T-cell (primary cell): ENCODE measurements at places on chromosomes 6 and 20.

GRCh38 chr6:169163411-169163901 is 90.2 kb downstream of the THBS2 start:
- DNase-seq = no peak

DNA sequence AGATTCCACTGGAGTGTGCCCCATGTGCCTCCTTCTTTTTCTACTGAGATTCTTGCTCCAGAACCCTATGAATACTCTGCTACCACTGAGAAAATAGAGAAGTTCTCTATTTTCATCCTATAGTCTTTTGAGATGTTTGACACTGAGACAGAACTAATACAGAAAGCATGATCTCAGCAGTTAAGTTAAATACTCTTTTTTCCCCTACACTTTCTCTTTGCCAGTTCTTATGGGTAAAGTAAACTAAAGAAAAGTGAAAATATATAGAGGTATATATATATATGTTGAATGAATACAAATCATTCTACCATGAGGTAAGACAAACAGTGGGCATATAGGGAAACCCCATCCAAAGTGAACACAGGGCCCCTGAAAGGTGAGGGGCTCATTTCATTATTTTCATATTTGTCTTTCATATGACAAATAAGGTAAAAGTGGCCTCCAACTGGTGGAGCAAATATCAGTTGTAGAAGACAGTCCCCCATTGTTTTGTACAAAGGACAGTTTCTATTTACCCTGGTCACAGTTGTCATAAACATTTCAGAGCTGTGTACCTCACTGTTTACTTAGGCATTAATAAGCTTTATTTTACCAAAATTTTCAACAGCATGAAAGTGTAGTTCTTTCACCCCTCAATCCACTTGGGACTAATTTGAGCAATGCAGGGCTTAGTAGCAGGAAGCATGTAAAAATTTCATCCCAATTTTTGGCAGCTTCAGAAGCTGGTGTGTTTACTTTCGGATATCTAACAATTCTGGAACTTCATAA is 188.3 kb upstream of the MARCKS start:
- DNase-seq = no peak

GRCh38 chr6:47446669-47447330 is 30.8 kb upstream of the CD2AP start:
- no peak for DNase-seq

GRCh38 chr6:20200761-20201630 is 11.3 kb downstream of the MBOAT1 start:
- DNase-seq = no peak

GRCh38 chr6:138372711-138373463 is 4.8 kb upstream of the SMIM28 start:
- no peak for DNase-seq

DNA sequence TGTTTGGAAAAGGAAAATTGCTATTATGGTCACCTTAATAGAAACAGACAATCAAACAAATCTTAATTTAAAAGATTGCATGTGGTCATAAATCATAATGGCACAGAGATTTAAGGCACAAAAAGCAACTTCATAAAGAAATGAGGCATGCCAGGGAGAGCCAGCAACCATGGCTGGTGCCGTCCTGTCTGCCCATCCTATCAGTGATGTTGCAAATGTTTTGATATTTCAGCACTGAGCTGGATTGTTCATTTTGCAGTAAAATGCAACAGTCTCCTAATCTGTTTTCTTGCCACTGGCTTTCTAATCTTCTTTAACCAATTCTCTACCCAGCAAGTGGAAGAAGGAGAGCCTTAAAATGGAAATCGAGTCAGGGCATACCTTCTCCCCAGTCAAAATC is 249.8 kb downstream of the SAMD5 start:
- DNase-seq = no peak

DNA sequence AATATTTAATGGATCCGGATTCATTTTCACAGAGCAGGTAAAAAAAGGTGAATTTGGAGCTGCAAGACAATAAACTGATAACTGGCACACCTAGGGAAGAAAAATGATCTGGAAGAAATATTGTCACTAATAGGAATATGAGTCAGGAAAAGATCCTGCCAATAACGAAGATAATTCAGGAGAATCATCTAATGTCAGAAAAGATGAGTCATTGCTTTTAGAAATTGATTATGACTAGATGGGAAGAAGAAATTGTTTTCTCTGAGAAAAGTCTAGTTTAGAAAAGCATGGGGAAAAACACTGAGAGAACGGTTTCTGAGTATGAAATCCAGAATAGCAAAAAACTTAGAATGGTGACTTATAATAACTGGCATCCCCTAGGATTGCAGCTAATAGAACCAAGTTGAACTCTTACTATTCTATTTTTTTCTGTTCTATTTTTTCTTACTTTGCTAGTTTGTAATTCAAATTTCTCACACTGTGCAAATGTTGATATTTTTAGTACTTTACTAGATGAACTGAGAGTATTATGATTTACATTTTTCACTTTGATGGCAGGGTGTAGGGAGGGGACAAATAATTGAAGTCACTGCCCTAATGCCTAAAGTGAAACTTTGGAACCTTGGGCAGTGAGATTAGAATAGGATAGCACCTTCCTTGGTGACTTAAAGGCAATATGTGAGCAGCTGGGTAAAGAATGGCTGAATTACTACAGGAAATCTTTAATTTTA is 38.2 kb upstream of the SUPT3H start:
- no peak for DNase-seq

DNA sequence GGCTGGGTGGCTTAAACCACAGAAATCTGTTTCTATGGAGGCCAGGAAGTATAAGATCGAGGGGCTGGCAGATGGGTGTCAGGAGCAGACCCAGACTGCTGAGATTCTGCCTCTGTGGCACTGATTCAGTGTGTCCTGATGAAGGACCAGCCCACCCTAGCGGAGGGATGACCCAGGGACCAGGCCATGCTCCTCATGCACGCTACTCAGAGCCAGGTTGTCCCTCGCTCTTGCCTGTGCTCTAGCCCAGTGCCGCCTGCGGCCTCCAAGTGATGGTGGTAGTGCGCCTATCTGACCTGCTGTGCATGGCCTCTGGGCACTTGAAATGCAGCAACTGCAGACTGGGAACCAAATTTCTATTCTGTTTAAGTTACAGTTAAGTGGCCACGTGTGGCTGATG is 13.1 kb upstream of the APMAP start:
- no peak for DNase-seq

DNA sequence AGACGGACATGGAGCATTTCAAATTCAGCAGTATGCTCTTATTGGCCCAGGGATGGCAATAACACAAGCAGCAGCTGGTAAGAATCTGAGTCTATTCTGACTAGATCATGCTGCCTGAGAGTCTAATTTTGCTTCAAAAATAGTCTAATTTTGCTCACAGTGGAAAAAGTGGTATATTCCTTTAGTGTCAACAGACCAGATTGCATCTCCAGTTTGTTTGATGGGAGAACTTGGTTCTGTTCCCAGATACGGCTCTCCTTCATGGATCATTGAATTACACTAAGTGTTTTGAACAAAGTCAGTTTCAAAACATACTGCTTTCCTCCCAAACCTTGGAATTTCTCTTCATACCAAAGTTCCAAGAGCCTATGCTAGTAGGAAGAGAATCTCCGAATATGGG is 586.1 kb downstream of the RNF144B start:
- no peak for DNase-seq

- no peak for DNase-seq
Observed at GRCh38 chr6:16939839-16940238, 162.0 kb upstream of the STMND1 start.

GRCh38 chr6:6920114-6920986 is 187.4 kb upstream of the RREB1 start:
- no peak for DNase-seq

GRCh38 chr6:148367411-148368024 is 24.9 kb downstream of the SASH1 start:
- no peak for DNase-seq

DNA sequence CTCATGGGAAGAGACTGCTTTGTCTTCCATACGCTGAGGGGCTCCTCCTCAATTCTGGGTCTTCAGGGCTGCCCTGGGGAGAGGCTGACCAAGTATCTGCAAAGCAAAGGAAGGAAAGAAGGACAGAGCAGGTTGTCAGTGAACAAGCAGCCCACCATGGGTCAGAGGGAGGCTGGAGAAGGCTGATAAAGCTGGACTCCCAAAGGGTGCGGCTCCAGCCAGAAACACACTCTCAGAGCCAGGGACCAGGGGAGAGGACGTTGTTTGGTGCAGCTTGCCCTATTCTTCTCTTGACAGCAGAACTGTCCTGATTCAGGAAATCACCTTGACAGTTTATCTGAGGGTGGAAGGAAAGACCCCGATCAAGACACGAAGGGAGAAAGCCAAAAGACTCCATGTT is 10.4 kb upstream of the CTCFL start:
- no peak for DNase-seq

- DNase-seq = no peak
Observed at GRCh38 chr6:169944061-169944337, 192.6 kb downstream of the ERMARD start.

DNA sequence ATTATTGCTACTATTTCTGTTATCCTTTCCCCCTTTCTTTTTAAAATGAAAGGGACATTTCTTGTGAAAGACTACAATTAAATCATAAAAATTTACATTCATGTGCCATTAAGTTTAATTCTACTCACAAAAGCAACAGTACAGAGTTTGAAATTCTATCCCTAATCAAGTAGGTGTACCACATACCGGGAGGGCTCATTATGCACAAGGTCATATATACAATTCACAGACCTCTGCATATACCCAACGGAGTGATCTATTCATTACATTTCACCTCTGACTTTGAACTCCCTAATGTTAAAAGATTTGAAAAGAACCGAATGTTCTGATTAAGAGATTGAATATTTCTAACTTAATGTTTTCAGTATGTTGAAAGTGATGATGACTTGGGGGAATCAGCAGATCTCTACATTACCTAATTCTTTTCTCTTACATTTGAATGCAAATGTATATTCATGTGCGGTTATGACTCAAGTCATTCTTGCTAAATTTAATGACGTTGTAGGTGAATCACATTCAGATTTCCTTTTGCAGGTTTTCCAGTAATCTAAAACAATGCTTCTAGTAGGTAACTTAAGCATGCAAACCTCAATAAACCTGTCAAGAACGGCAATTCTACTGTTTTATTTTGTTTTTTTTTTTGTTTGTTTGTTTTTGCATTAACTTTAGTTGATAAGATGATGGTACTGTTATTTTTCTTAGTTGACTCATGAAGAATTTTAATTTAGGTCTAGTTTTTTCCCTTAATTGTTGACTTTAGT is 7.3 kb downstream of the EYA4 start:
- no peak for DNase-seq

DNA sequence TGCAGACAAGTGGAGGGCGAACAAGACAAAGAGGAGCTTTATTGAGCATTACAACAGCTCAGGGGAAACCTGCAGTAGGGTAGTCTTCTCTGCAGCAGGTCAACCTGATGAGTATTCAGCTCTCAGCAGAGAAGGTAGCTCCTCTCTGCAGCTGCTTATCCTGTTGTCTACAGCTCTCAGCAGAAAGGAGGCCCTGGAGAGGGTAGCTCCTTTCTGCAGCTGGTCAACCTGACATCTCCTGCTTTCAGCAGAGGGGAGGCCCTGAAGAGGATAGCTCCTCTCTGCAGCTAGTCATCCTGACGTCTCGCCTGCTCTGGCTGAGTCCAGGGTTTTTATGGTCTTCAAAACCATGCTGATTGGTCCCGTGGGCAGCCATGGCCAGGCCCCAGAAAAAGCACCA is 113.6 kb downstream of the CD24 start:
- DNase-seq = no peak

DNA sequence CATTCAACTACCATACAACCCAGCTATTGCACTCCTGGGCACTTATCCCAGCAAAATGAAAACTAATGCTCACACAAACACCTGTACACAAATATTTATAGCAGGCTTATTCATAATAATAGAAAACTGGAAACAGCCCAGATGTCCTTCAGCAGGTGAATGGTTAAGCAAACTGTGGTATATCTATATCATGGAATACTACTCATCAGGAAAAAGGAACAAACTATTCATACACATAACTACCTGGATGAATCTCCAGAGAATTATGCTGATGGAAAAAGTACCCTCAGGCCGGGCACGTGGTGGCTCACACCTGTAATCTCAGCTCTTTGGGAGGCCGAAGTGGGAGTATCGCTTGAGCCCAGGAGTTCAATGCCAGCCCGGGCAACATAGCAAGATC is 3.8 kb upstream of the BLTP3A start:
- no peak for DNase-seq

DNA sequence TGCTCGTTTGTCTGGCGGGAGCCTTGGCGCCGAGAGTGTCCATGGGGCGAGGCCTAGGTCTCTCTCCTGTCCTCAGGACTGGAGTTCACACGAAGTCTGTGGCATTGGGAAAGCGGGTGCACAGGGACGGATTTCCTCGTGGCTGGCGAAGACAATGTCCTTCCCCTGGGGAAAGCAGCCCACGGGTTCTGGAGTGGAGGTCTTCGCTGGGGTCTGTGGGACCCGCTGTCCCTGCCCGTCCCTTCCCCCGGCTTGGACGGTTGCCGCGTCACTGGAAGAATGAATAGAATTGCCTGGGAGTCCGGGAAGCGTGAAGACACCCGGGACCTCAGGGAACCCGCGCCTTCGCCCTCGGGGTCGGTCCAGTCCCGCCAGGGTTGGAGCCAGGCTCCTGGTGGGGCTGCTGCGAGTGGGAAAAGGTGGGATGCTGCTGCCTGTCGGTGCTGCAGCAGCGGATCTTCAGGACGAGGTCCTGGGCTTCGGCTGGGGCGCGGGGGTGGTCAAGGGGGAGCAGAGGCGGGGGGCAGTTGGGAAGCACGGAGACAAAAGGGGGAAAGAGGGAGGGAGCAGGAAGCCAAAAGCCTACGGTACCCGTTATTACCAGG is 441.8 kb upstream of the DEFB115 start:
- no peak for DNase-seq

- no peak for DNase-seq
Observed at GRCh38 chr6:38413102-38413800, 226.5 kb downstream of the BTBD9 start.

GRCh38 chr6:73134588-73134987 is 90.7 kb downstream of the KHDC1L start:
- DNase-seq = no peak

- no peak for DNase-seq
Observed at GRCh38 chr6:4814987-4815386, 38.8 kb downstream of the CDYL start.

DNA sequence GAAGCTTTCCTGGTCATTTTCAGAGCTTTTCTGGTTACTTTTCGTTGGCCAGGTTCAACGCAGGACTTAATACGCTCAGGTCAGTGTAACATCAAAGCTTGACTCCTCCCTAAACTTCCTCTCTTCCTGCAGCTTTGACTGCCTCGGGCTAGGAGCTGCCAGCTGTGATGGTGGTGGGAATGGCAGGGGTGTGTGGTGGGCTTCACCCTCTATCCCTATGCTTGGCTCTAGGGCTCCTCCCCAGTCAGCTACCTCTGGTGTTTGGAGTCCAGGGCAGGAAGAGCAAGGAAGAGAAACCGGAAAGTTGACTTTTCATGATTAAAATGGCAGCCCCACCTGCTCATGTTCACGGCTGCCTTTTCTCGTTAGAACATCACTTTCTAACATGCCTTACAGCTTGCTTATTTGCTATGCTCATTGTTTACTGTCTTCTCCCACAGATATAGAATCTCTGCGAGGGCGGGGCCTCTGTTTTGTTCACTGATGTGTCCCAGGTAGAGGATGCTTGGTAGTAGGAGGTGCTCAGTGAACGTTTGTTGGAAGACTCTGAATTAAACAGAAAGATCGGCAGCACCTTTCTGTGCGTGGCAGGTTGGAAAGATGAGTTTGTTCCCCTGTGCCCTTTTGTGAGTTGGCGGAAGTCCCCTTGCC is 16.1 kb upstream of the PPP1R14C start:
- DNase-seq = no peak

- no peak for DNase-seq
Observed at GRCh38 chr20:19889011-19889953, 127.9 kb upstream of the NAA20 start.

GRCh38 chr6:151239603-151240035 is at the start of gene AKAP12:
Gene AKAP12, plus strand, starts transcription at chr6:151239967. Its CDS starts 596 bp downstream, at chr6:151240563.
- no peak for DNase-seq
